ENCODE measurements at places on chromosomes 12 and 14.

GRCh38 chr12:56469007-56469930 lies 891 bp downstream of the SPRYD4 start:
- DNase-seq, result no peak

GRCh38 chr14:57323721-57324120 lies 55.0 kb downstream of the AP5M1 start:
- no peak for DNase-seq

DNA sequence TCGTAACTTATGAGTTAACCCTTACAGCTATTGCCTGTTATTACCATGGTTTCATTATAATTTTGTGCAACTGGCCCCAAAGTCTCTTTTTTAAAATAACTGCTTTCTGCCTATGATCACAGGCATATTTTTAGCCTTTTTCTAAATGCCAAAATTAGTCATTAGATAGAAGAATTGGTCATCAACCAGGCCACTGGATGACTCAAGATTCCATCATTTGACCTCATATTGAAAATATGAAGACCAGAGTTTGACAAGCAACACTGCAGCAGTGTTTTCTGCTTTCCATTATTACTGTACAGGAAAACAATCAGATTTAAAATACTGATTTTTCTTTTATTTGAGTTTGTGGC lies 54.7 kb upstream of the OTOGL start:
- DNase-seq, result peak; percentile 94

DNA sequence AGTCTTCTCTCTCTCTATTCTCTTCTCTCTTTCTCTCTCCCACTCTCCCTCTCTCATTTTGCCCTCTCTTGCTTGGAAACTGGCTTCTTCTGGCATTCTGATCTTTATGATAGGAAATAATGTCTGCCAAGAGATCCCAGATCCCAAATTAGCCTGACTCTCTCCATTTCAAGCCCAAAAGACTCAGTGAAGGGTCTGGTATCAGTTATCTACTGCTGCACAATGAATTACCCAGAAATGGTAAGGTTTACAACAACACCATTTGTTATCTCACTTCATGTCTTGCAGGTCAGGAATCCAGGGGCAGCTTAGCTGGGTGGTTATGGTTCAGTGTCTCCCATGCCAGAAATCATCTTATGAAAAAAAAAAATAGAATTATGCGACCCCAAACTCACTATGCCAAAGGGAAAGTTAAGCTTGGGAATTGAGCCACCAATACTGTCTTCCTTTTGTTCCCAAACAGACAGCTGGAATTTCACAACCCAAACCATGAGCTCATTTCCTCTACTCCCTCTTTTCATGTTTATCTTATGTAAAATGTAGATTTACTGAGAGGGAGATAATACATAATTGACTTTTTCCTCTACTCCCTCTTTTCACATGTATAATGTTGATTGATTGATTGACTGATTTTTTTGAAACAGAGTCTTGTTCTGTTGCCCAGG lies 67.8 kb upstream of the FICD start:
- DNase-seq, result no peak

- DNase-seq, result no peak
Observed at GRCh38 chr14:33936391-33936790, 14.5 kb downstream of the EGLN3 start.

GRCh38 chr12:83665634-83666218 lies 979.0 kb downstream of the TMTC2 start:
- no peak for DNase-seq

Data from HFFc6 (cell line).